GM18507 (cell line): ENCODE measurements at places on chromosomes 12 and 14.

DNA sequence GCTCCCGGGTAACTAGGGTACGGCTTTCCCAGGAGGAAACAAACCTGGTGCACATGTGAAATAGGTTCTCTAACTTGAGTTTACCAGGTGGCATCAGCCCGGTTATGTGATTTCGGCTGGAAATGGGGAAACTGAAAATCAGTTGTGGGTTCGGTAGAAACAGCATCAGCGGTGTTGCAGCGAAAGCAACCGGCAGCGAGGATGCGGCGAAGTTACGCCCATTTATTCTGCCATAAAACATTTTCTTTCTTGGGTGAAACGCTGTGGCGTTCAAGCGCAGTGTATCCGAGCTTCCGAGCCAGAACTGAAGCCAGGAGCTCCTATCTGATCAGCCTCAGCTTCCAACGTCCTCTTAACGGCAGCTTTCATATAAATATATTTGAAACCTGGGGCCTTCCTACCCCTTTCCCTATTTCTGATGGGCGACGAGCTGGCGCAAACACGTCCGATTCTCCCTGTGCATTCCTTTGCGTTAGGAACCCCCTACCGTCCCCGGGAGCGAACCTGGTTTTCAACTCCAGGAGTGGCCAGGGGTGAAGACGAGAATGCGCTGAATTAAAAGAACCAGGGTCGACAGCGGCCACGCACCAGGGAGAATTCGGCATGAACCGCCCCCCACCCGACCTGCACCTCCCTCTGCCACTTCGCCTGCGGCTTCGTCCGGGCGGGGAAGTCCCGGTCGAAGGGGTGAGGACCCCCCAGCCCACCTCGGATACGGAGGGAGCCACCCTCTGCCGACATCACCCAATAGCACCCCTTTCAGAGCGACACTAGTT is 1.6 kb downstream of the DPF3 start:
- DNase-seq: no peak

GRCh38 chr12:5375547-5376295 is 56.2 kb upstream of the NTF3 start:
- no peak for DNase-seq

DNA sequence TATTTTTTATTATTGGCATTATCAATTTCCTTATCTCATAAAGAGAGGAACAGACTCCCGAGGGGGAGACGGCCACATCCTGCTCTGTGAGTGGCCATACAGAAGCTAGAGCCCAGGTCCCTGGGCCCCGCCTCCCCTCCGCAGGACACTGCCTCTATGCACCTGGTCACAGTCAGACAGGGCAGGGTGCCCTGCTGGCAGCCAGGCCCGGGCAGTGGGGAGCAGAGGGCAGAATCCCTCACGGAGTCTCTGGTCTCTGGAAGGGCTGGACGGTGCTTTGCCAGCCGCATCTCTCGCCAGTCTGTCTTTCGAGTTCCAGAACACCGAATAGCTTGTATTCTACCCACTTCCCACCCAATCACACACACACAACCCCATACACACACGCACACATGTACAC is 16.4 kb upstream of the CACNA2D4 start:
- DNase-seq: no peak

DNA sequence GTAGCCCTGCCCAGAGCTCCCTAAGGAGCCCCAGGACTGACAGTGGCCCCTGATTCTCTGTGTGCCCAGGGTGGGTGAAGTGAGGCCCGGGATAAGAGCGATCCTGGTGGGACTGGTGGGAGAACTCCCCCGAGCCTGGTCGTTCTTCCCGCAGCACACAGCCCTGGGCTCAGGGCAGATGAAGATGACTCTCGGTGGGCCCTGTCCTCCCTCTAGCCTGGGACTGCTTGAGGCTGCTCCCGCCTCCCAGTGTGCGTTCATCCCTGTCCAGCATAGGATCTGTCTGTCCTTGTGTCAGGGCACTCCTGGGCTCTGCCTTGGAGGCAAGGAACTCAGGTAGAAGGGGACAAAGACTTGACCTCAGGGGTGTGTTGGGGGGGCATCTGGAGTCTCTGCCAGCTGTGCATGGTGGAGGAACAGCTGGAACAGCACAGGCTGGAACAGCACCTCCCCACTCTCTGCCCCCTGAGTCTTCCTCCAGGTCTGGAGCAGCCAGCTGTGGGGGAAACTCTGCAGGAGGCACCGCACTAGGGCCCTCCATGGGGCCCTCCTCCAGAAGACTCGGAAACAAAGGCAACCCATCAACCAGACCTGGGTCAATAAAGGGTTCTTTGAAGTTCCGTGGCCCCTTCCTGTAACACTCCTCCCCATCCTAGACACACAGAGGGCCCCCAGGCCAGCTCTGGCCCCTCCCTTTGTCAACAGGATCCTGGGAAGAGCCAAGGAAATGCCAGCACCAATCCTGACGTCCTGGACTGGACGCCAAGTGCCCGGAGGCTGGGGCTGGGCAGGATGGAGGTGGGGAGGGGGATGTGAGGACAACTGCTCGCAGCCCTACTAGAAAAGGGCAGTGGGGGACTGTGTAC is 15.9 kb downstream of the FAIM2 start:
- no peak for DNase-seq

GRCh38 chr14:59297071-59297776 is 108.8 kb downstream of the DAAM1 start:
- DNase-seq: no peak

- no peak for DNase-seq
These were observed 35.6 kb upstream of the ANKS1B start for GRCh38 chr12:100020370-100020769.

DNA sequence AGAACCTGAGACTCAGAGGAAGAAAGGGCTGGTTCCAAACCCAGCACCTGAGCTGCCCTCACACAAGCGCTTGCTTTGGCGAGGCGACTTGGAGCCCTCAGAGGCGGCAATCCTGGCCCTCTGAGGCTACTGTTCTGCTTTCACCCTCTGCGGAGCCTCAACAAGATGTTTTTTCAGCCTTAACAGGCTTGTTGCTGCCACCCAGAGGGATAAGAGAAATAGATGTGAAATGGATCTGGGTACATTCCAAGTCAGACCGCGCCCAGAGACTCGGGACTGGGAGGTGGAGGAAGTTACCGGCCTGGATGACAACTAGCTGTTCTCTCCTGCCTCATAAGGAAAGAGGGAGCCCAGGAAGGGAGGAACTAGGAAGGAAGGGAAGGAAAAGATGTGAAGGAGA is 89.6 kb downstream of the TTC7B start:
- DNase-seq: no peak
